ENCODE measurements at places on chromosomes 4 and X. TPM values are rescaled to one million over a fixed set of nuclear protein-coding genes. Genes with fewer than 3 reads are reported as not detected.

- no peak for DNase-seq
Observed at GRCh38 chr4:99156992-99157391, 12.9 kb upstream of the ADH4 start.

DNA sequence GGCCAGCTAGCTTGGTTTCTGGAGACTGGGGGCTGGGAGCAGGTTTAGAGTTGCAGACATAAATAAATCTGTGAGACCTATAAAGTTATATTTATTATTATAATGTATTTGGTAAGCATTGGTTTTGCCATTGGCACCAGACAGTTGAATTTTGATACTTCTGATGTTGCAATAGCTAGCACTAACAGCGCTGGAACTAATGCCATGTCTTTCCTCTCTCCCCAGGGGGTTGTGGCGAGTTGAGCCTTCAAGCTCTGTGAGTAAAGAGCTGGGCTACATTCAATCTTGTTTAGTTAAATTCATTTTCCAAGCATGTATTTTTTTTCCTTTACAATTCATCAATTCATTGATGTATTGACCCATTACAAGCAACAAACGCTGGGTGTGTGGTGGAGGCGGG lies 358.7 kb upstream of the NR3C2 start:
- DNase-seq = no peak

- DNase-seq = no peak
Observed at GRCh38 chrX:39550795-39551361, 546.9 kb downstream of the BCOR start.

GRCh38 chr4:106032851-106033286 lies 137.6 kb downstream of the NPNT start:
- DNase-seq = no peak

HTN1 gene
- 0.05 TPM for polyA plus RNA-seq

ZNF732 gene
- polyA plus RNA-seq = 0.89 TPM

FAM149A gene
- 6.6 TPM for polyA plus RNA-seq

Measured in hindlimb muscle (tissue), 1 donor.